Heart left ventricle (tissue), 16 donors: ENCODE measurements at places on chromosomes 16 and 17. TPM values are rescaled to one million over a fixed set of nuclear protein-coding genes. Genes with fewer than 3 reads are reported as not detected.

DNA sequence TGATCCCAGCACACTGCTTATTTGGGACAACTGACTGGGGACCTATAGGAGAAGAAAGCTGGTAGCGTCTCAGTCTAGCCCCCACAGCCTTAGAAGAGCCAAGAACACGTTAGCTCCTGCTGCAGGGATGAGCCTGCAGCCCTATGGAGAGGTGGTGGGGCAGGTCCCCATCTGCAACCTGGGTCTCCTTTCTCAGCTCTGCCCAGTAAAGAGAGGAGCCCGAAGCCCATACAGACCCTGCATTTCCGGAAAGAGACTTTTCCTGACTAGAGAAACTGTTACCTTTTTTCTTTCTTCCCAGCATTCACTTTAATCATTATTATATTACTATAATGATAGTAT lies 788 bp downstream of the METTL22 start:
- peaks cover 22% of the 10 kb centered on the region for H3K4me1 ChIP-seq
- H3K27me3 ChIP-seq = no peaks in the 10 kb centered on the region
- no peaks in the 10 kb centered on the region for H3K36me3 ChIP-seq
- H3K4me3 ChIP-seq = peak overlapping the region; percentile 83

GRCh38 chr16:10537946-10538345 lies 42.5 kb downstream of the EMP2 start:
- no peak overlapping the region for H3K27ac ChIP-seq
- H3K27me3 ChIP-seq = no peaks in the 10 kb centered on the region
- peaks cover 99% of the 10 kb centered on the region for H3K36me3 ChIP-seq
- H3K4me3 ChIP-seq = no peak overlapping the region
- DNase-seq = no peak

Gene MYL11
- not detected for total RNA-seq

Gene ZKSCAN2
- total RNA-seq = 5.1 TPM

Gene CHMP6
- total RNA-seq = 18.5 TPM
